Fibroblast of pulmonary artery (primary cell): ENCODE measurements at places on chromosomes 3 and 15.
A peak's percentile ranks its signal among the peaks of the same experiment; 100 is the strongest.

DNA sequence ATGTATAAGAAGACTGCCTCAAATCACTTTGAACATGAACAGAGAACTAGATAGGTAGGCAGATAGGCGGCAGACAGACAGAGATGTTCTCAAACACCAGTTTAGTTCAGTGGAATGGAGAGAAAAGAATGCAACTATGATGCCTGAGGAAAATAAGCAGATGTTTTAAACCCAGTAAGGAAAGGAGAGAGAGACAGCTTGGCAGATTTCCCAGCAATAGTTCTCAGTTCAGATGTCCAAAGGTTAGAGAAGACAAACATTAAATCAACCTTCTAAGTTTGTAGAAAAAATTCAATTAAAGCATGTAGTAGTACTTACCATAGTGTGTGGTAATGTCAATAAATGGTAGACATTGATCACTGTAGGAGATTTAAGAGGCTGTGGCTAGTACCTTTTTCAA, 209.6 kb upstream of the PFN2 start:
- peak; percentile 77 for DNase-seq

DNA sequence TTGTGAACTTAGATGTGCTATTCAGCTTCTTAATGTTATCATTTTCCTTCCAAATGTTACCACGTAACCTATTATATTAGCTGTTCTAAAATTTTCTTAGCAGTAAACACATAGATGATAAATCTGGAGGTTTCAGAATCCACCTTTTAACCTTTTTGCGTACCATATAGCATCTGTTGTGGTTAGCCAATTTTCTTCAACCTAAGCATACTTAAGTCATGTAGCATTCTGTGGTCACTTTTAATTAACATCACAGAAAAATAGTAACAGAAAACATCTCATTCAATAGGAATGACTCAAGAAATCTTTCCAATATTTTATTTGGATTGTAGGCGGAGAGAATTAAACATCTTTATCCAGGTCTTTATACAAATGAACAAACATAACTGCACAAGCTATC, 1465.3 kb upstream of the GBE1 start:
- DNase-seq, result no peak

DNA sequence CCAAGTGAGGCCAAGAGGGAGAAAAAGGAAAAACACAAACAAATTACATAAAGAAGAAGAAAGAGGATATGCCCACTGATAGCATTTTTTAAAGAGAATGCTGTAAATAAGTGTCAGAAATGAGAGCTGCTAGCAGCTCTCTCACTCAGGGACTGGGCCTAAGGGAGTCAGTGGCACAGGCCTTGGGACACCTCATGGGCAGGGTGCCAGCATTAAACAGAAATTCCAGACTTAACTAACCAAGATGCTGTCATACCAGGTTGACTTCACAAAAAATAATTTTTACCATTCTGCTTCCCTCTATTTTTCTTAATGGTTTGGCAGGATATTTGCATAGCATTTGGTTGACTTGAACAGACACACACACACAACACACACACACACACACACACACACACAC, 92.3 kb upstream of the ADAMTSL3 start:
- DNase-seq, result no peak

- peak; percentile 7 for DNase-seq
Observed at GRCh38 chr3:34178415-34178814, 380.0 kb downstream of the PDCD6IP start.

DNA sequence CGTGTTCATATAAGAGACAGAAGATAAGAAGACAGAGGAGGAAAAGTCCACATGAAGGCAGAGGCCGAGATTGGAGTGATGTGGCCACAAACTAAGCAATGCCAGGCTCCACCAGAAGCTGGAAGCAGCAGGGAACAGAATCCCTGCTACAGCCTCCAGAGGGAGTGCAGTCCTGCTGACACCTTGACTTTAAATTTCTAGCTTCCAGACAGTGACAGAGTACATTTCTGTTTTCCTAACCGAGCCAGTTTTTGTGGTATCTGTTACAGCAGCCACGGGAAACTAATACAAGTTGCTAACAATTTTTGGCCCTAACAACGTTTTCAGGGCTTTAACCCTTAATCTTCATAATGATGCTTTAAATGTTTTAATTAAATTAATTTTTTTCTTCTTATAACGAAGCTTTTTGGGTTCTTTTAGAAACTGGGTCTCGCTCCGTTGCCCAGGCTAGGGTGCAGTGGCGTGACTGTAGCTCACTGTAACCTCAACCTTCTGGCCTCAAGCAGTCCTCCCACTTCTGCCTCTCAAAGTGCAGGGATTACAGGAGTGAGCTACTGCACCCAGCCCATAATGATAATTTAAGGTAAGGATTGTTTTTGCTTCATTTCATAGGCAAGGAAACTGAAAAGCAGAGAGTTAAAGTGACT, 202.3 kb upstream of the PROK2 start:
- DNase-seq, result peak; percentile 38

GRCh38 chr15:25236861-25237155, 202.0 kb downstream of the UBE3A start:
- DNase-seq, result no peak

- DNase-seq, result no peak
Observed at GRCh38 chr15:61764981-61765380, 295.3 kb downstream of the VPS13C start.

DNA sequence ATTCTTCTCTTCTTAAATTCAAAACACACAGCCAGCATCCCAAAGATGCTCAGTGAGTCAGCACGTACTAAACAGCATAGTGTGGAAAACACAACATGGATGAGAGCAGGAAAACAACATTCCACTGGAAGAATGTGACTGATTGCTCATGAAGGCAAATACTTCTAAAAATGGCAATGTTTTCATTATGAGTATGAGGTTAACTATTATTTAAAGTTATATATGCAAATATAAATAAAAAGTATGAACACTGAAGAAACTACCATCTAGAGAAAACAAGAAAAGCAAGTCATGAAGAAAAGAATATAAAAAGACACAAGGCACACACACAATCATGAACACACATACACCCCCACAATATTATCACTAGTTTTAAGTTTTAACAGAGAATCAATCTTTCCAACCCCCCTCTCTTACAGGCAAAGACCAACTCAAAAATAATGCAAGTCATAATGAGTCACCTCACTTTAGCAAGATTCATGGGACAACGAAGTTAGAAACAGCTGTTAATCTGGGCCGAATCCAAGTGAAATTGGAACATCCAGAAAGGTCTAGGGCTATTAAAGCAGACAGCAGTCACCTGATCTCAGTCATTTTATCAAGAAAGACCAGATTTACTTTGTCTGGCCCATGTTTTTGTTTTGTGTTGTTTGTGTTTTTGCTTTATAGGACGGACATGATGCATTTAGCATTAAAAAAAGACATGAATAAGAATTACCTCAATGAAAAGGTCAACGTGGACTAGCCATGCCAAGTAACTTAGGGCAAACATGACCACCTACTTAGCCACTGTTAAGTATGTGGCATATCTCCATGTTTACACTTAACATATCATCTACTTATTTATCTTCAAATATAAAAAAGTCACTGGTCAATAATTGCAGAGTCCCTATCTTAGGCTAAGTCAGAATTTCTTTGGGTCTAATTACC, 18.1 kb downstream of the GBE1 start:
- peak; percentile 98 for DNase-seq

DNA sequence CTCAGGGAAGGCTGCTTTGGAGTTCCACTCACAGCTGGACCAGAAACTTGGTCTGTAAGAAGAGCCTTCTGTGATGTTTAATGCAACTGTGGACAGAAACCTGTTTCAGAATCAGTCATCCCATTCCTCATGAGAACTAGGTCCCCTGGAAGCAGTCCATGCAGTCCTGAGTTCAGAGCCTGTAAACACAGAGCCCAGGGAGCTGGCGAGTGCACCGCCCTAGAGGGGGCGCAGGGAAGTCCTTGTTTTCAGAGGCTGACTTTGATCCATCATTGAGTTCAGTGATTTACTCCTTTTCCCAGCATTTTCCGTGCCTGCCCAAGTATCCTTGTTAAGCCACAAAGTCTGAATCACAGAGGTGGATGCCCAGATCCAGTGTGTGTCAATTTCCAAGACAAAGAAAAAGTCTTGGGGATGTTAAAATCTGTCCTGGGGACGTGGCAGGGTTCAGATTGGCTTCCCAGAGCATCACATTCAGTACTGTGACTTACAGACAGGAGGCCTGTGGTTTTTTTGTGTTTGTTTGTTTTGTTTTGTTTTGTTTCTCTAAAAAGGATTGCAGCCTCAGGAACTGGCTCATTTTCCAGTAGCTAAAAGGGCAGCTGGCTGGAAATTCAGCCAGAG, 9.8 kb upstream of the TXNRD3 start:
- DNase-seq, result no peak

DNA sequence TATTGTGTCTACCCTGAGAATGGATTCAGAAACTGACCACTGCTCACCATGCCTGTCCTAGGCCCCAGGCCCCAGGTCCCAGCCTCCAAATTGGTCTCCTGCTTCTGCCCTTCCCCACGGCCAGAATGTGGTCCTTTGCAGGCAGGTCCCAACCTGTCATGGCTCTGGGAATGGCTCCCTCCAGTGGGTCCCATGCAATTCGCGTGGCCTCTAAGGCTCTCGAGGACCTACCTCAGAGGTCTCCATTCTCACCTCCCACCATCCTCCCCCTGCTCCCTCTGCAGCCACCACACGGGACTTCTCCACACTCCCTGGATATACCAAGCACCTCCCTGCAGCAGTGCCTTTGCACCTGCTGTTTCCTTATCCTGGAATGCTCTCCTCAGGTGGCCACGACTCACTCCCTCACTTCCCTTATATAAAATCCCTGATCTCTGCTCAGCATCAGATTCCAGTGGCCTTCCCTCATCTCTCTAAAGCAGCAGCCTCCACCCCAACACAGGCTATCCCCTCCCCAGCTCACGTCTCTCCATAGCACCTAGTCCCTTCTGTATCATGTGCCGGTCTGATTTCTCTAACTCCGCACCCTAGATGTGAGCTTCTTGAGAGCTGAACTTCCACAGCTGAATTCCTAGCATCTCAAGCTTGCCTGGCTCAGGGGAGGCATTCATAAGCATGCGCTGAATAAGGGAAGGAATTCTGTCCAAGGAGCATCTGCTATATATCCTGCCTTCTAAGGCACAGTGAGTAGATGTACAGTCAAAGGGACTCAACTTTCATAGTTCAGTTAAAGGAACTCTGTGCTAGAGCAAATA, 56.9 kb downstream of the ARRDC4 start:
- no peak for DNase-seq

DNA sequence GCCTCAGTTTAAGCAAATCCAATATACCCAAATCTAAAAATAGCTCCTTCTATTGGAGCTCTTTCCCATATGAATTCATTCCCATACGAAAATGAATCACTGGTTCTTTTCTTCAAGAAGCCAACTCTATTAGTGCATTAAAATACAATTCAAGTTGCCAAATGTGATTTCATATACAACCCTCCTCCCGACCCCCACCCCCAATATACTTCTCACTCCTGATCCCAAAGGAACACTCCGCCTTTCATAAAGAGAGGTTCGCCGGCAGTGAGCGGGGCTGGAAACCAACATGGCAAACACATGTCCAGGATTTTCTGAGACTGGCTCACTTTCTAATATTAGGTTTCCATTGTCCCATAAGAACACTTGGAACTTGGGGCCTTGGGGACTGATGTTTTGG, 48.5 kb downstream of the MAGEF1 start:
- no peak for DNase-seq

DNA sequence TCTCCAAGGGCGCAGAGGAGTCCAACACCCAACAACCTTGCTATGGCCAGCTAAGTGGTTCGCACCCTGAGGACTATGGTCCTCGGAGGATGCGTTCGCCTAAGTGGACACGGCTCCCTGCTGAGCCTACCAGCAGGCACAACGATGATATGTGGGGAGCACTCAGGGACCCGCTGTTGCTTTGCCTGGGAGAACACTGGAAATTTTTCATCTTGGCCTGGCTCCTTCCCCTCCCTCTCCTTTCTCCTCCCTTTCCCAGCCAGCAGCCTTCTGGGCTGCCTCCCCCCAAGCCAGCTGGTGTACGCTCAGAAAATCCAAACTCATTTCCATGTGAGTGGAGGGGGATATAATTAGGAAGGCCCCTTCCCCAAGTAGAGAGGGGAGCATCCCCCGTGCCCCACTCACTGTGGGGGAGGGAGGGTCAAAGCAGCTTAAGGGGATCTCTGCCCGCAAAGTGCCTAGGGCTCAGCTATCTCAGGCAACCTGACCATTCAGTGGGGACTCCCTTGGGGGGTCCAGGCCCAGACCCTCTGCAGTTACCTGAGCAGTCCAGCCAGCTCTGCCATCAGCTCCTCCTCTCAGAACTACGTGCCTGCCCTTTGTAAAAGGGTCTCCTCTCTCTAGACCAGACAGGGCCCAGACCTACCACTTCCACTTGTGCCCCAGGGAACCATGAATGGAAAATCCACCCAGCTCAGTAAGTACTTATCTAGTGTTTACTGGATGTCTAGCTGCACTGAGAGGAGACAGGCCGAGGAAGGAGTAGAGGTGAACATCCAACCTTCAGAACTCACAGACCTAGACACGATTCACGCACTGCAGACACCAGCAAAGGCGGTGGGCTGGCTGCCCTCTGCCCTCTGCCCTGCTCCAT, 742 bp upstream of the SEMA7A start:
- peak; percentile 16 for DNase-seq

DNA sequence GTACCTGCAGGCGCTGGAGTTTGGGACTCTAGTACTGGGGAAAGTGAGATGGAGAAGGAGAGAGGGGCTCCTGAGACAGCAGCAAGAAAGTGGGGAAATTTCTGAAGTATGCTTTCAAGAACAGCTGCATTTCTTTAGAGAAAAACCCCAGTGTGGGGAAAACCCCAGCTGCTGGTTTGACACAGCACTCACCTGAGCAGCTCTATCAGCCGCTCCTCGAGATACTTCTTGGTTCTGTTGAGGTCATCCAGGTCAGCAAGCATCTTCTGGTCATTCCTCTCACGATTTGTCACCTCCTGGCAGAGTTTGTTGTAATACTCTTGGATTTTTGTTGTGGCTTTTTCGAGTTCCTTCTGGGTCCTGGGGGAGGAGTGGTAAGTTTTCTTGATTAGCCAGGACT, 18.8 kb downstream of the CXCR6 start:
- no peak for DNase-seq

DNA sequence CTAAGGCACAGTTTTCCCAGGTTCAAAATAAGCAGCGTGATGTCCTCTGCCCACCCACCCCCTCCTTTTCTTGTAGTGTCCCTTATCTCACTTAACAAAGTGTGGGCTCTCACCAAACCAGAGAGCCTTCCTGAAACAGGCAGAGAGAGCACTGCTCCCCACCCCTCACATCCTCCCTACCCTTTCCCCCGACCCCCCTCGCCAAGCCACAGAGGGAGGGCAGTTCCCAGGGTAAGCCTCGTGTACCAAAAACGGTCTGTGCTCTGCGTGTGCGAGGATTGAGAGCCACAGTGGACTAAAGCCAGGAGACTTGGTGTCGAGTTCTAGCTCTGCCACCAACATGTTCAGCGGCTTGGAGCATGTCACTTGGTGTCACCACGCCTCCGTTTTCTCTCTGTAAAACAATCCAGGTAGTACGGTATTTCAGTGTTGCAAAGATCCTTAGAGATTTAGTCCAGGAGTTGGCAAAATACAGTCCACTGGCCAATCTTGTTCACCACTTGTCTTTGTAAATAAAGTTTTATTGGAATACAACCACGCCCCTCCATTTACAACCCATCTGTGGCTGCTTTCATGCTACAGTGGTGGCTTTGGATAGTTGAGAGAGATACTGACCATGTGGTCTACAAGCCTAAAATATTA, 249.9 kb downstream of the OPA1 start:
- no peak for DNase-seq

GRCh38 chr3:59302442-59302841, 252.6 kb upstream of the CFAP20DC start:
- DNase-seq, result no peak
